ENCODE measurements at places on chromosomes 2 and 18. TPM values are rescaled to one million over a fixed set of nuclear protein-coding genes. Genes with fewer than 3 reads are reported as not detected.

The CFC1B gene
- total RNA-seq = not detected

The FSHR gene
- total RNA-seq = not detected

The SERPINB12 gene
- not detected for total RNA-seq

The ASB18 gene
- 11.3 TPM for total RNA-seq

The SERPINB11 gene
- not detected for total RNA-seq

The UBXN4 gene
- total RNA-seq = 58.1 TPM

The TTC32 gene
- total RNA-seq = 4.9 TPM

All from left ventricle myocardium inferior (tissue), 1 donor.